ENCODE measurements at places on chromosomes 1 and 21. TPM values are rescaled to one million over a fixed set of nuclear protein-coding genes. Genes with fewer than 3 reads are reported as not detected.

The SYTL1 gene
- 49.6 TPM for polyA plus RNA-seq

The COA7 gene
- 21.8 TPM for polyA plus RNA-seq

GRCh38 chr1:146001709-146002108 is 5.3 kb upstream of the TXNIP start:
- no peak for DNase-seq

GRCh38 chr1:100584761-100585745 is 47.1 kb downstream of the GPR88 start:
- DNase-seq = no peak

- DNase-seq = no peak
These were observed 4.8 kb downstream of the KRTAP21-3 start for GRCh38 chr21:30713766-30714165.

Measured in foreskin keratinocyte (primary cell).